Fibroblast of gingiva (primary cell): ENCODE measurements at places on chromosomes 12 and 14.

- no peak for DNase-seq
These were observed 247.2 kb downstream of the ACSS3 start for GRCh38 chr12:81325086-81325485.

DNA sequence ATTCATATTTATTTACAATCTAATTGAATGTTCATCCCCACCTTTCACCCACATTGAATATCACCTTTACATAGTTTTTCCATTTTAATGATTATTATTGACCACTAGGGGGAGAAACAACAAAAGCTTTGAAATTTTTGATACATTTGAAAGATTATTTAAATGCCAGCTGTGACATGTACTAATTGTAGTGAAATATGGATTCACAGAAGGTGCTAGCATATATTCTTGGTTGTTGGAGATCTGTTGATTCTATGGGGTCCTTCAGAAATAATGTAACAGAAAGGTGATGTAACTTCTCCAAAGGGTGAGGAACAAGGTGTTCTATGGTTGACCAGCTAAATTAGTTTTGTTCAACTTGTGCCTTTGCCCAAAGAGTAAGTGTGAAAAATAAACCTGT is 22.4 kb upstream of the GPR33 start:
- DNase-seq = no peak

DNA sequence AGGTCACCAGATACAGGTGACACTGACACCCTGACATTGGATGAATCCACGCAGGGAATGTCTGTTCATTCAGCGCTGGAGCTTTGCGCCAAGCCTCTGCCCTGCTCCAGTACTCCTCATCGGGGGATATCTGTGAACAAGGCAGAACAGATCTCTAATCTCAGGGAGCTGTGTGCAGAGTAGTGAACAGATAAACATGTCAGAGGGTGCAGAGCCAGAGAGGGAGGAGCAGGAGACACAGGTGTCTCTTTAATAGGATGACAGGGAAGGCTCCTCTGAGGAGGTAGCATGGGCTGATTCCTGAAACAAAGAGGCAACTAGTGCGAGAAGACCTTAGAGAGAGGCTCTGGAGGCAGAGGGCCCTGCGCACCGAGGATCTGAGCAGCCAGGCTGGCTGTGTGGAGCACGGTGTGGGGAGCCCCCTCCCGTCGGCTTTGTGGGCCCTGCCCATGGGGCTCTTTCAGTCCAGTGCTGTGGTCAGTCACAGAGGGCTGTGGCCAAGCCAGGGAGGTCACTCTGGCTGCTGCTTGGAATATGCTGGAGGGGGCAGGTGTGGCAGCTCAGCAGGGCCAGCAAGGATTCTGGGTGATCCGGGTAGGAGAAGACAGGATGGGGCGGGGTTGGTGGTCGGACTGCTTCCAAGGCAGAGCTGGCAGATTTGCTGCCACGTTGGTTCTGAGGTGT is 55.6 kb downstream of the TECPR2 start:
- no peak for DNase-seq

DNA sequence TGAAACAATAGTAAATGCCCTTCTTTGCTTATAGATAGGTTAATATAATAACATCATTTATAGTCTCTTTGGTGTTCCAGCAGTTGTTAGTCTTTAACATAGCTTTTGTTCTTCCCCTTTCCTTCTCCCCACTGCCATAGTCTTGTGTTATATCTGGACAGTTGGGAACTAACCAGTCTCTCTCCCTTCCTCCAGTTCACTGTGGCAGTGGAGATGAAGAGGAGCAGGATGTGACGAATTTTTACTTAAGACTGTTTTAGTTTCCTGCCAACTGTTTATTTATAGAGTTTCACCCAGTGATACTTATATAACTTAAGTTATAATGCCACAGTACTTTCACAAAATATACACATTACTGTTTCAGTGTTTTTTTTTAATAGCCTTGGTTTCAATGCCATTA is 277.4 kb downstream of the PDZRN4 start:
- DNase-seq = no peak

DNA sequence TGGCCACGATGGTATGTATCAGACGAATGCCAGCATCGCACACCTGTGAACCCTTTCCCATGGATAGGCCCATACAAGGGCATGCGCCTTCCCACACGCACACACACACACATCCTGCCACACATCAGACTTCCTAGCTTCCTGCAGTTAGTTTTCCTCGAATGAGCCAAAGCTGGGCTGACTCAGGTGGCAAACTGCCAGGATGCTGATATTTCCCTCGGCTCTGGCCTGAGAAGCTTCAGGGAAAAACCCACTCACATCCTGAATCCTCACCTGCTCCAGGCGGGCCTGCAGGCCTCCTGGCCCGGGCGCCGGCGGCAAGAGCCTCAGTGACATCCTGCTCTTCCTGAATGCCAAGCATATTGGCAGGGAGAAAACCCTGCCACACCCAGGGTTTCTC is 22.4 kb downstream of the CALM1 start:
- DNase-seq = peak; percentile 79

GRCh38 chr14:51807356-51807755 is 53.1 kb upstream of the GNG2 start:
- no peak for DNase-seq

GRCh38 chr12:109555431-109556315 is 17.6 kb downstream of the MMAB start:
- DNase-seq = no peak

- DNase-seq = no peak
These were observed 25.0 kb downstream of the HECTD4 start for GRCh38 chr12:112357214-112357613.

DNA sequence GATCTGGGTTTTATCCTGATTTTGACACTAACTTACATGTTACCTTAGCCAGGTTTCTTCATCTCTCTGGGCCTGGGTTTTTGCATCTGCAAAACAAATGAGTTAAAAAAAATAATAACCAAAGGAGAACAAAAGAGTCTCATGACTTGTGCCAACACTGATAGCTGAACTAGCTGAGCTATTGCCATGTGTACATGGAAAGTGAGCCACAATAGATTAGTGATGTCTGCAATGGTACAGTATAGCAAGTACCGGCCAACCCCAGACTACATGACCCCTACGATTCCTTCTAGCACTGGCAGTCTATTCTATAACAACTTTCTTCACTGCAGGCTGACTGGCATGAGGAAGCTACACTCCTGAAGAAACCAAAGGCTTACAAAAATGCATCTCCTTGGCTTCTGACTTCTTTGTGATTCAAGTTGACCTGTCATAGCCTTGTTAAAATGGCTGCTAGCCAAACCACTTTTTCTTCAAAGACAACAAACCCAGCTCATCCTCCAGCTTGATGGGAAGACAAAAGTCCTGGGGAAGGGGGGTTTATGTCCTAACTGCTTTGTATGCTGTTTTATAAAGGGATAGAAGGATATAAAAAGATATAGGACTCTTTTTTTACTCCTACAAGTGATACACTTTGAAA is 123.7 kb downstream of the DAD1 start:
- DNase-seq = no peak

DNA sequence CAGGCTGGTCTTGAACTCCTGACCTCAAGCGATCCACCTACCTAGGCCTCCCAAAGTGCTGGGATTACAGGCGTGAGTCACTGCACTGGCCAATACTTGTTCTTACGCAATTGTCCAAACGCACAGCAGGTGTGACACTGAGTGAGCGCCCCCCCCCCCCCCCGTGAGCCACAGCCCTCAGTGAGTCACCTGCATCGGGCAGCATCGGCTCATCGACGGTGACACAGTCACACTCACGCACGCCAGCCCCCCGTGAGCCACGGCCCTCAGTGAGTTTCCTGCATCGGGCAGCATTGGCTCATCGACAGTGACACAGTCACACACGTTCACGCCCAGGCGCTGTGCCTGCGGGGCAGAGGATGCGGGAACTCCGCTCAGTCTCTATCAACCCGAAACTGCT is 42.5 kb downstream of the GALNT9 start:
- no peak for DNase-seq

- DNase-seq = no peak
These were observed 317.7 kb upstream of the LRFN5 start for GRCh38 chr14:41289025-41289424.

GRCh38 chr12:66191547-66192126 is 2.6 kb downstream of the IRAK3 start:
- no peak for DNase-seq

DNA sequence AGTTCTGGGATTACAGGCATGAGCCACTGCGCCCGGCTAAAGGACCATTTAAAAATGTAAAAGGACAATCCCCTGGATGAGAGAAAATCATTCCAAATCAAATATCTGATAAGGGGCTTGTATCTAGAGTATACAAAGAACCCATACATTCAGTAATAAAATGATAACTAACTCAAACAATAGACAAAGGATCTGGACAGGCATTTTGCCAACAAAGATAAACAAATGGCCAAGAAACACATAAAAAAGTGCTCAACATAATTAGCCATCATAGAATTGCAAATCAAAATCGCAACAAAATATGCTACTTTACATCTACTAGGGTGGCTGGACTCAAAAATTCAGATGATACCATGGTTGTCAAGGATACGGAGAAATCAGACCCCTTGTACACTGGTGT is 8.5 kb upstream of the BICD1 start:
- DNase-seq = no peak

- DNase-seq = no peak
These were observed 78.1 kb upstream of the GALNT9 start for GRCh38 chr12:132407451-132407961.

DNA sequence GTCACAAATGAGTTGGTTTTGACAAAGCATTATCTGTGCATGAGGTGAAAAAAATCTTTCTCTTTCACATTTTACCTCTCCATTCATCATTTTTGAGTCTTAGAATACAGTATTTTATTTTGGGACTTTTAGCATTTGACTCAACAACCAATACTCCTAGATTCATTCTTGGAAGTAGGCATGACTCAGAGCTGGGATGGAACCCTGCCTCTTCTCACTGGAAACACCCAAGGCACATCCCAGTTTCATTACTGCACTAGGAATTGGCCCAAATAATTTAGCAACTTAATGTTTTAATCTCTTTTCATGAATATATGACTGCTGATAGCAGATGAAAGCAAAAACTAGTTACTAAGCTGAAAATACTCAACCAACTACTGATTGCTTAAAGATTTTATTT is 3.3 kb upstream of the PDZRN4 start:
- no peak for DNase-seq

GRCh38 chr12:11882301-11883019 is 188.3 kb upstream of the BCL2L14 start:
- no peak for DNase-seq

- DNase-seq = no peak
These were observed 73.3 kb downstream of the NCOR2 start for GRCh38 chr12:124493809-124494750.

GRCh38 chr12:48128800-48129199 is 9.6 kb downstream of the PFKM start:
- DNase-seq = no peak

DNA sequence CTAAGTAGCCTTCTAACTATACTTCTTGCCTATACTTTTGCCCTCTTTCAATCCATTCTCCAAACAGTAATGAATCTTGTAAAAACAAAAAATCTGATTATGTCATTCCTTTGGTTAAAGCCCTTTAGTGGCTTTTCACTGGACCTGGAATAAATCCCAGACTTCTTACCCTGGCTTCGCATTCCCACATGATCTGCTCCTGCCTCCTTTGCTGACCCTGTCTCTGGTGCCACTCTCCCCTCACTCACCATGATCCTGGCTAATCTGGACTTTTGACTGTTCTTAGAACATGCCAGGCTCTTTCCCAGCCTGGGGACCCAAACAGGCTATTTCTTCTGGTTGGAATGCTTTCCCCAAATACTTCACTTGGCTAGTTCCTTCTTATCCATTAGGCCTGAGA is 7.9 kb downstream of the MIA2 start:
- no peak for DNase-seq

GRCh38 chr12:121227294-121227693 is 17.4 kb downstream of the P2RX4 start:
- no peak for DNase-seq

GRCh38 chr12:14238221-14238792 is 127.2 kb upstream of the ATF7IP start:
- DNase-seq = peak; percentile 24

DNA sequence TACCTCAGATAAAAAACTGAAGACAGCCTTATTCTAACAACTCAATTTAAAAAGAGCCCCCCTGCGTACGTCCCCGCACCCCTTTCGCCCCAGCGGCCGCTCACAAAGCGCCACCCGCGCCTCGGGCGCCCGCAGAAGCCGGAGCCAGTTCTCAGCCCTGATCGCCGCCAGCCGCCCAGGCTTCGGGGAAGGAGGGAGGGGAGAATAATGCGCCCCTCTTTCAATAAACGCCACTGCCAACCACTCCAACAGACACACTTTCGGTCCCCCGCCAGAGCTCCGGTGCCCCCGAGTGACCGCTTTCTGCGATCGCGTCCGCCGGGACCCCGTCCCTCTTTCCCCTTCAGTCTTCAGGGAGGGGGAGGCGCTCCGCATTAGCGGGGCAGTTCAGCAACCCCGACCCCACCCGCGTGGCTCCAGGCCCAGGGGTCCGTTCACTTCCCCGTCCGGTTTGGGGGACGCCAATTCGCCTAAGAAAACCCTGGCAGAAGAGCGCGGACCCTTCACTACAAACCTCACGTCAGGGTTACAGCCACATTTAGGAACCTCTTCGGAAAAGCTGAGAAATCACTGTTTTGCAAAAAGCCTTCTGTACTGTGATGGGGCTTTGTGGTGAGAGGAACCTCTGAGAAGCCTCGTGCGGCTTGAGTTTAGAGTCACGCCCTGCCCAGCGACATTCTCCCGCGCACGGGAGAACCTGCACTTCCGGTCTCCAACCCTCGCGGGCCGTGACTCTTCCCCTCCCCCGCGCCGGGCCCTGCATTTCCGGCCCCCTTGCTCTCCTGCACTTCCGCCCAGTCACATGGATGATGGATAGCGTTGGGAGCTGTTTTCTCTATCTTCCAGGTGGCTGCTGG is 18.7 kb downstream of the FOXG1 start:
- no peak for DNase-seq

DNA sequence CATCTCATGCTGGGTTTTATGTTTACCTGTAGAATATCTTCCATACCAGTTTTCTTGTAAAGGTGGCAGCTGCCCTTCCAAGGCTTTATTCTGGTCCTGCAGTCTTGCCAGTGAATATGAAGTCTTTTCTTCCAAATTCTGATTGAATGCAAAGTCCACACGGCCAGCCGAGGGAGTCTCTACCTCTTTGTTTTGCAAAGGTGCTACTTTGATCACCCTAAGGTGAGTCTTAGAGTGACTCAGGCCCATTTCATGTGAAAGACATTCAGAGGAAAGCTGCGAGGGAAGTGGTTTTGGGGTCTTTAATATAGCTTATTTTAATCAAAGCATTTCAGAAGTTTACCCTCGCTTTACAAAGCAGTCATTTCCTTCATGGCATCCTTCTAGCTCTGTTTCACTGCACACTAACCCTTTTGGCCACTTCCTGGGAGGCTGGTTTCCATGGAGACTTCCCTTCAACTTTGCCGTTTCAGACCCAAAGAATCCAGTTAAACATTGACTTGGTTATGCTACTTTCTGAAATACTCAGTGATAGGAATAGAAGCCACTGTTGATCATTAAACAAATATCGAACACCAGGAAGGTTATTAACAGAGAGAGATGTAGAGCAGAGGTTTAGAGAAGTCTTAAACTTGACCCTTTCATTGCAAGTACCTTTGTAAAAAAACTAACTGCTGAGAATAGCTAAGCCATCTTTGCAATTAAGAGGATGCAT is at the start of gene CCDC198:
Gene CCDC198 (minus strand): TSS at position 391 of the 715 bp plus-strand sequence. CDS start 142 bp downstream, at position 249.
- DNase-seq = no peak

- no peak for DNase-seq
These were observed 18.4 kb downstream of the SLC2A3 start for GRCh38 chr12:7917392-7918267.
